Activated T-helper 17 cell treated with anti-CD3 and anti-CD28 coated beads, Interleukin-2, amount 50 U/mL, for 72 hours (primary cell): ENCODE measurements at places on chromosomes 7 and 10. TPM values are rescaled to one million over a fixed set of nuclear protein-coding genes. Genes with fewer than 3 reads are reported as not detected.

Gene TEX36
- total RNA-seq = not detected

Gene TMEM26
- not detected for total RNA-seq

Gene CPVL
- total RNA-seq = 0.63 TPM

Gene SPRN
- not detected for total RNA-seq

Gene TFR2
- 30.8 TPM for total RNA-seq

Gene IFIT2
- 3.2 TPM for total RNA-seq

Gene H2BK1
- total RNA-seq = 1.2 TPM
